ENCODE measurements at places on chromosomes 4 and X. TPM values are rescaled to one million over a fixed set of nuclear protein-coding genes. Genes with fewer than 3 reads are reported as not detected.

XK gene
- total RNA-seq, result 0.66 TPM

SFRP2 gene
- total RNA-seq, result 6.9 TPM

PFKFB1 gene
- total RNA-seq, result 3.1 TPM

DNA sequence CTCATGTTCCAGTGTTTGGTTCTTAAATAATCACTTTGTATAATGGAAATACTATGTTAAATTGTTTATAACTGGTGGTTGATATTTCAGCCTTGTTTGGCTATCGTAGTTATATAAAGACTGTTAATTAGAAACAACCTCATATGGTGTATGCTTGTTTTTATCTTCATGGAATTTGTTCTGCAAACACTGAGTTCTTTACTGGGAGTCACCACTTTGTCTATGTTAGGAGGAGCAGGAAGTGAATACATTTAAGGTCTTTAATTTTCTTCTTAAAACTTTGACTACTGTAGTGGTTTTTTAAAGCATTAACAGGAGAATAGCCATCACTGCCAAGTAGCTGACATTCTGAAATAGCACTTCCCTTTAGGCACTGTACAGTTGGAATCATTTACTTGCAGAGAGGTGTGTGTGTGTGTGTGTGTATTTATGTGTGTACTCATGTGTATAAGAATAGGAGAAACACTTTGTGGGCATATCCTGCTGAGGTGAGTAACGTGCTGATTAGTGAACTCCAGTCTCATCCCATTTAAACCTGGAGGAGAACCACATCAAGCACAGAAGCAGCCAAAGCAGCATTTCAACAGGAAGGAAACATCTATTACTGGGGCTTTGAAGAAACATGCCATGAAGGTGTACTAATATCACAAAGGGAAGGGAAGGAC, 37.8 kb downstream of the TET2 start:
- no peak for DNase-seq

DNA sequence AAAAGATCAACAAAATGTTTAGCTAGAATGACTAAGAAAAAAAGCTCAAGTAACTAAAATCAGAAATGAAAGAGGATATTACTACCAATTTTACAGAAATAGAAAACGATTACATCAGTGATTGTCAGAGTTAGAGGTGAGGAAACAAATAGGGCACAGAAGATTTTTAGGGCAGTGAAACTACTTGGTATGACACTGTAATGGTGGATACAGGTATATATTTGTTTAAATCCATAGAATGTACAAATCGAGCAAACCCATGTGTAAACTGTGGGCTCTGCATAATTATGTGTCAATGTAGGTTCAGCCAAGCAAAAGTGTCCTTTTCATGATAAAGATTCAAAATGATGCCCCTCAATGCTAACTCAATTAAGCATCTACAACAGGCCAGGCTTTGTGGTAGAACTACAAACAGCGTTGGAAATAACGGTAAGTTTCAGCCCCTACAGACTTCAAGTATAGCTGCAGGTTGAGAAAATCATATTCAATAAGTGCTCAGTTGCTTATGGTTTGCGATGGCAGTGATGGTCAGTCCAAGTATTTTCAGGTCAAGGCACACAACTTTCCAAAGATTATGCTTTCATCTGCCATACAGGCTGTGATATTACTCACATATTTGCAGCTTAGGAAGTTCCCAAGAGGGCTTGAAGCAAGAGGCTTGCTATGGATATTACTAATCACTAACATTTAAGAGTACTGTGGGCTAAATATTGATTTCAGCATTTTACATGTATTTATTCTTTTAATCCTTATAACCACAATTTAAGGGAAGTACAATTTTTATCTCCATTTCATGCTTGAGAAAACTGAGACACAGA, 158.6 kb downstream of the TET2 start:
- no peak for DNase-seq

DNA sequence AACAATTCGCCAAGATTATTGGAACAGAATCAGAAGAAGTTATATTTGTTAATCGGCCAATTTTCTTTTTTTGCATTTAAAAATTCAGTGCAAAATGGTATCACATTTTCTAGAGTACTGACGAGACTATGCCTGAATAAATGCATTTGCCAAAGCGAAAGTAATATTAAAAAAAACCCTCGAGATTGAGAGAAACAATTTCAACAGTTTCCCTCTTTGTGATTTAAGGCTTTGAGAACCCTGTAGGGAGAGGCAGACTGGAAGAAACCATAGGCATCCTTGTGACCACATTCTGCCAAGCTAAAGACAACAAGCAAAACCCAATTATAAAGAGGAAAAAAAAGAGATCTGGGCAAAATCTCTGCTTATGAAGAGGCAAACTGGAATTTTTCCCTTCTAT, 218.1 kb upstream of the GK2 start:
- no peak for DNase-seq

DNA sequence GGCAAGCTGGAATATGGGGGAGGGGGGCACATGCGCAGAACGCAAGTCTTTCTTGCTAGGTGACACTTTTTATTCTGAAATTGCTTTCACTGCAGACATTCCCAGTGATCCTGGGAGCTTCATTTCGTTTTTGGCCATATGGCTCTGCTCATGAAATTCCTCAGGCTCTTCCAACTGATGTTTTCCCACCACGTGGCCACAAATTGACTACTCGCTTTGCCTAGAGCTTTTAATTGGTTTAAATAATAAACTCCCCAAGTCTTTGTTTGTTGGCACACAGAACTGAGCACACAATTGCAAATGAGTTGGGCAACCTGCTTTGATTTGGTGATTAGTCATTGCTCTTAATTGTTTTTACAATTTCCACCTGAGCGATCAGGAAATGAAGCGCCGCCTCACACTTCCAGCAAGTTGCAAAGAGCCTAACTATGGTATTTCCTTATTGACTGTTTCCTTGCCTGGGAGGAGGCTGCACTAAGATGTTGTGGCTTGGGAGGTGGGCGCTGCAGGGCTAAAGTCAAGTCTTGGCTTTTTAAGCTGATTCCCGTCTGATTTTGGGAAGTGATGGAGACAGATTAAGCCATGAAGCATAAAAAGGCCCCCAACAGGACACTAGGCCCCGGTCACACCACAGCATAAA, 282.5 kb downstream of the ZIC3 start:
- DNase-seq, result no peak

- no peak for DNase-seq
Measured at GRCh38 chr4:186250760-186251159, 15.2 kb upstream of the F11 start.

DNA sequence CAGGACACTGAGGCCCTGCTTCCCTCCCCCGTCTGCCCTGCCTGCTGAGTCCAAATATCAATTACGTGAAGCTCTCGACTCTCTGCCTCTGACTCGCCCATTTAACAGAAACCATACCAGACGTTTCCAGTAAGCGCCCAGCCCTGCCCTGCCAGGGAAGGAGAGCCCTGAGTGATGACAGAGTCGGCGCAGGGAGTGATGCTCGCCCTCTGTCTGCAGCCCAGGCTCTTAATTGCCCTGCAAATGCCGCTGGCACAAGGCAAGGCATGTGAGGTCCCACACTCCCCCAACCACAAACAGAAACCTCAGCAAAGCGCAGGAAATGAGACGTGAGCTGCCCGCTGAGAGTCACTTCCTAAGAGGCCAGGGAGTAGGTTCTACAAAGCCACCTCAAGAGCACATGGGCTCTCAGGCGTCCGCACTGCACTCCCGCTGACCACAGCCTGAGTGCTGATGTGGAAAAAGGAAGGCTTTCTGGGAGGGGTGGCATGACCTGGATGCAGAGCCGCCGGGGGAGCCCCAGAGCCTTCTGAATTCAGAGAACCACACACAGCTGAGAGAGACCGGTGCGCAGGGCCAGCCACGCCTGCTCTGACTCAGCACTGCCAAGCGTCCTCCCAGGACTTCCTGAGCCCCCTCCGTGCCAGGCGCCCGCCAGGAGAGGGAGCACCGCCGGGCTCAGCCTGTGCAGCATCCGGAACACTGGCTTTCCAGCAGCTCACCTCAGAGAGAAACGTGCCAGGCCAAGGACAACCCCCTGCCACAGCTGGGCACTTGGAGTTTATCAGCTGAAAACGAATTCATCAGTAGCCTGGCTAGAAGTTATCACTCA, 5.3 kb downstream of the ZFYVE28 start:
- peak; percentile 67 for DNase-seq

GRCh38 chr4:171896426-171896825, 83.2 kb downstream of the GALNTL6 start:
- no peak for DNase-seq

GRCh38 chr4:74320559-74321118, 12.4 kb downstream of the EPGN start:
- DNase-seq, result no peak

DNA sequence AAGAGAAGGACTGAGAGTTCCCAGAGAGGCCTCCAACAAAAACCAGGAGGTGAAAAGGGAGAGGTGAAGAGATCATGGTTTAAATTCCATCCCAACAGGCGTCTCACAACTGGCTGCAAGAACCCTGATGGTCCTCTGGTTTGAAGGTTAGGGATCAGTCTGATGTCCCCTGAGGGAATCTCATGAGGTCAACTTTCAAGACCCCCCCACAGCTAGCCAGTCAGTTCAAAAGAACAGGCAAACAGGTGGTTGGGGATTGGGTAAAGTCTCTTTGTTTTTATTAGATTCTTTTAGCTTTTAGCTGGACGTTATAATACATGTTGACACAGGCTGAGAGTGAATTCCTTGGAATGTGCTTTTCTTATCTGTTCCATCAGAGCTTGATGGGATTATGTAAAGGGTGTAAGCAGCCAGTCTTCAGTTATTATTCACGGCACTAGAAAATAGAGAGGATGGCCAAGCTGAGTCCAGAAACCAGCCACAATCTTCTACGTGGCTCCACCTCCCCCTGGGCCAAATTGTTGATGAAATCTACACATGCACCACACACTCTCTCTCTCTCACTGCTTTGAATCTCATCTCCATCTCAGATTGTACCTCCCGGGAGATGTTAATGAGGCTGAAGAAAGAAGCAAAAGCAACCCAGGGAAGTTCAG, 20.8 kb downstream of the ENPP6 start:
- no peak for DNase-seq

DNA sequence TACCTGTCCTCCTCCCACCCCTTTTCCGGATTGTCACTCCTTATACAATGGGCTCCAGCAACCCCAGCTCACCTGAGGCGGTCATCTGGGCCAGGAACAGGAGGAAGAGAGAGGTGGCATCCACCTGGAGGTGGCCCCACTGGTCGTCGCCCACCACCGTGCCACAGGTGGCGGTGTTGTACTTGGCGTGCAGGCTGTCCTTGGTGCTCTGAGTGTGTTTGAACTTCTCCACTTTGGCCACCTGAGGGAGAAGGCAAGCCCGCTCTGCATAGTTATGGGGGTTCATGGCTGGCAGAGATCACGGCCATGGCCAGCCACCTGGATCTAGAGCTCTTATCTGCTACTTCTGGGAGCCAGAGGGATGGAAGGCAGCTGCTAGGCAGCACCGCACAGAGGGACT, 32.9 kb downstream of the PHKA2 start:
- no peak for DNase-seq

DNA sequence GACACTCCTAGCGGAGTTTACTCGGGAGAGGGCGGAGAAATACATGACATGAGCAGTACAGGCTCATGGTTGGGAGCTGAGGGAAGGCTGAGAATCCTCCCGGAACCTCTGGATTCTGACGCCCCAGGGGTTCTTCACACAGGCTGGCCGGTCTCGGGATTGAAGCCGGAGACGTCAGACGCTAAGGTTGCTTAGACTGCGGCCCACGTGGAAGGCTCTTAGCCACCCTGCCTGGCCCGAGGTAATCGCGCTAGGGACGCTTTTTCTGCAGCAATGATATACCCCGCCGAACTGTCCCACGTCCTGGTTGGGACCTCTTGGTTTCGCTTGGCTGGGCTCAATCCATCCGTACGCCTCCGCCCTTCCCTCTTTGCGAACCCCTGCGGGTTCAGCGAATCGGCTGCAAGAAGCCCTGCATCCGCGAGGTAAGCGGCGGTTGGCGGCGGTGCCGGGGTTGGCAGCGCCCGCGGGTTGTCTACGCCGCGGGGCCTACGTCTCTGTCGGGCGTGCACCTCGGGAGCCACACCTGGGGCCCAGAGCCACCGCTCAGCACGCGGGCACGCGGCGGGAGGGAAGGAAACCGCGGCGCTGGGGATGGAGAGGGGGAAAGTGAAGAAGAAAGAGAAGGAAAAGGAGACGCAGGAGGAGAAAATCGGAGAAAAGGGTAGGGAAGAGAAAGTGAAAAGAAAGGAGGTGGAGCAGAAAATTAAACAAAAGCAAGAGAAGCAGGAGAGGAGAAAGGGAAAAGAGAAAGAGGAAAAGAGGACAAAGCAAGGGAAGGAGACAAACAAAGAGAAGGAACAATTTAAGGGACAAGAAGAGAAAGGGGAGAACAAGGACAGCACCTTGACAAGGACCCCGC, at the start of gene ARL9:
Gene ARL9, plus strand, starts transcription at position 523 of the 862 bp plus-strand sequence. Its CDS starts 72 bp downstream, at position 595.
- DNase-seq, result no peak

DNA sequence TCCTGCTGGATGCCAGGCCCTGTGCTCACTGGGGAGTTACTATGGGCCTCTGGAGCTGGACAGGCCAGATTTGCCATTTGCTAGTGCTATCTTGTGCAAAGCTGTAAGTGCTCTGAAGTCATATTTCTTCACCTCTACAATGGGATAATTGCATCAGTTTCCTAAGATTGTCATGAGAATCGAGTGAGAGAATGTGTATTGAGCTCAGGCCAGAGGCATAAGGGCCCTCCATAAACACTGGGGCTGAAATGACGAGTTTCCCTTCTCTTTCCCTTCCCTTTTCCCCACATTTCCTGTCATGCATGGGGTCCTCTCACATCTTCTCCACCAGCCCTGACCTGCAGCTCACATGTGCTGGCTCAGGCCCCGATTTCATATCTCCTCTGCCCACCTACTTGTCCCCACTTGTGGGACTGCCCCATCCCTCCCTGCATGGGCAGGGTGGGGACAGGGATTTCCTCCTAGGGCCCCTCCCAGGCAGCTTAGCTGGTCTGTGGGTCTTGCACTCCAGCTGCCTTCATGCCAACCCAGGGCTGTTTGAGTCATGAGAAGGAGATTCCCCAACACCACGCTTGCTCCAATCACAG, 358.8 kb downstream of the MID1IP1 start:
- no peak for DNase-seq

GRCh38 chrX:53356186-53356585, 66.3 kb downstream of the SMC1A start:
- no peak for DNase-seq

DNA sequence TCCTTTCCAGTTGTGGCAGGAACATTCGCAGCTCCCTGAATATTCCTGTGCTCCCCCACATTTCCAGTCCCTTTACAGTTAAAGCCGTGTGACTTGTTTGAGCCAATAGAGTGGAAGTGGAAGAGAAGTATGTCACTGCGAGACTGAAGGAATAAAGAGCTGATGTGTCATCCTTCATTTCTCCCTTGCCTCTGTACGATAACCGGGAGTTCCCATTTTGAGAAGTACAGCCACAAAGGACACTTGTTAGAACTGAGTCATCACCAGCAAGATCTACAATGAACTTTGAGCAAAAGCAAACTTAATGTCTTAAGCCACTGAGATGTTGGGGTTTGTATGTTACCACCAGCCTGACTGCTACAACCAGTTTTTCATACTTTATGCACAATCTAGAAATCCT, 92.3 kb downstream of the SPRY1 start:
- no peak for DNase-seq

GRCh38 chr4:6258741-6259140, 10.9 kb upstream of the WFS1 start:
- DNase-seq, result no peak

- no peak for DNase-seq
Measured at GRCh38 chr4:122742933-122743829, 10.7 kb downstream of the BBS12 start.
